ENCODE measurements at places on chromosomes 3 and 15.

GRCh38 chr15:77380033-77380432, 39.9 kb downstream of the PEAK1 start:
- no peak for DNase-seq

DNA sequence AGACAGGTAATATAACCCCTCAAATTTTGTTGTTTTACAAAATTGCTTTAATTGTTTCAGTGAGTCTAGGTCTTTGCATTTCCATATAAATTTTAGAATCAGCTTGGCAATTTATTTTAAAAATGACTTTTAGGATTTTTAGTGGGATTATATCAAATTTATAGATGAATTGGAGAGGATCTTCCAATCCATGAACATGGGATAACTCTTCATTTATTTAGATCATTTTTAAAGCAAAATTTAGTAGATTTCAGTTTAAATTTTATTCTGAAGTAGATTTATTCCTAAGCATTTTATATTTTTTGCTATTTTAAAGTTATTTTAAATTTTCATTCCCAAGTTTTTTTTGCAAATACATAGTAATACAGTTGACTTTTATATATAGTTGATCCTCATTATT, 58.1 kb upstream of the THSD4 start:
- no peak for DNase-seq

- no peak for DNase-seq
Observed at GRCh38 chr15:93965304-93965908, 266.0 kb upstream of the MCTP2 start.

DNA sequence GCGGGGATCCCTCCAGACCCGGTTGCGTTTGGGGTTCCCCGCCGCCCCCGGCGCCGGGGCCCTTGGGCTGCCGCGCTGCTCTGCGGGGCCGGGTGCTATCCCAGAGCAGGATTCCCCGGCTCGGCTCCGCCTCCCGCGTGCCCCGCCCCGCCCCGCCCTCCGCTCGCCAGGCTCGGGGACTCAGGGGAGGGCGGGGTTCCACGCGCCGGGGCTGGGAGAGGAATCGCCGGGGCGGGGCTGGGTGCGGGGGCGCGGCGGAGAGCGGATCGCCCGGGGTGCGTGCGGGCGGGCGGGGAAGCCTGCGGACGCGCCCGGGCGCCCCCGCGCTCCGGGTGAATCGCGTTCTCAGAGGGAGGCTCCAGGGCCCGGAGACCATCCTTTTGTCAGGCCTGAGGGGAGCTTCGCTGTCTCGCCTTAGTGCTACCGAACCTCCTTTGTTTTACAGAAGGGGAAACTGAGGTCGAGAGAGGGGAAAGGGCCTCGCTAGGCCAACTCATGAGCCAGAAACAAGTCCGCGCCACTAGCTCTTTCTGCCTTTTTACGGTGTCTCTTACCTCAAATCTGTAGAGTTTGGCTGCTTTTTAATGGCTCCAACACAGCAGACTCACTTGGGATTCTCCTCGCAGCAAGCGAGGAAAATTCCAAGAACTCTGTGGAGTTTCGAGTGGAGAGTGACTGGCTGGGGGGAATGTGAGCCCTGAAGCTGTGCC, at the start of gene TMEM158:
Gene TMEM158 (minus strand): TSS at position 82 of the 710 bp plus-strand sequence. CDS start 260 bp downstream, outside the sequence.
- peak; percentile 92 for DNase-seq

GRCh38 chr3:188417766-188418165, 263.8 kb downstream of the LPP start:
- no peak for DNase-seq

Measured in Right ventricle myocardium inferior (tissue), 1 donor.